ENCODE measurements at places on chromosomes 1 and 21. TPM values are rescaled to one million over a fixed set of nuclear protein-coding genes. Genes with fewer than 3 reads are reported as not detected.
A peak's percentile ranks its signal among the peaks of the same experiment; 100 is the strongest.

Gene HHIPL2
- total RNA-seq: 0.27 TPM

Gene P3H1
- 32.9 TPM for total RNA-seq

Gene AMPD1
- total RNA-seq: not detected

Gene LENEP
- 0.42 TPM for total RNA-seq

Gene CDC42BPA
- total RNA-seq: 44.0 TPM

Gene PMF1
- total RNA-seq: 52.6 TPM

Gene NECAP2
- 35.5 TPM for total RNA-seq

Gene AUNIP
- total RNA-seq: 12.1 TPM

Gene SH3BGRL3
- 112 TPM for total RNA-seq

Gene TENT5C
- 1.4 TPM for total RNA-seq

DNA sequence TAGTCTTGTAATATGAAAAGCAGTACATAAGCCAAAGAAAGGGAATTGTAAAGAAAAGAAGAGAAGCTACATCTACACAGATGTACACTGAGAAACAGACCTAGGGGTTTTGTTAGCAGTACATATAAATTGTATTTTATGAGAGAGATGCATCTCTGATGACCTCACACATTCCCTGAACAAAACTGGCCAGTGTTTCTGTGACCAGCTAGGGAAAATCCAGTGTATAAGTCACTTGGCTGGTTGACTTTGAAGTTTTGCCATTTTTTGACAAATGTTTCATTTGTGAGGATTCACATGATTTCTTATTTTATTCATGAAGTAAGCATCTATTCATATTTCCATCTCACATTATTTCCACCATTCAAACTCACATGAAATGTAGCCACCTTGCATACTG lies 28.3 kb upstream of the DYNLT5 start:
- H3K27me3 ChIP-seq: no peaks in the 10 kb centered on the region
- H3K27ac ChIP-seq: no peak overlapping the region
- no peak overlapping the region for H3K4me3 ChIP-seq
- DNase-seq: no peak

GRCh38 chr1:228464487-228464983 lies 22.6 kb upstream of the RNF187 start:
- H3K4me1 ChIP-seq: peaks cover 6% of the 10 kb centered on the region
- DNase-seq: no peak
- peaks cover 6% of the 10 kb centered on the region for H3K27me3 ChIP-seq
- H3K36me3 ChIP-seq: no peaks in the 10 kb centered on the region
- H3K27ac ChIP-seq: no peak overlapping the region
- H3K4me3 ChIP-seq: no peak overlapping the region

- no peaks in the 10 kb centered on the region for H3K4me1 ChIP-seq
- no peaks in the 10 kb centered on the region for H3K36me3 ChIP-seq
- H3K4me3 ChIP-seq: no peak overlapping the region
Measured at GRCh38 chr1:236292425-236292824, 10.7 kb upstream of the ERO1B start.

DNA sequence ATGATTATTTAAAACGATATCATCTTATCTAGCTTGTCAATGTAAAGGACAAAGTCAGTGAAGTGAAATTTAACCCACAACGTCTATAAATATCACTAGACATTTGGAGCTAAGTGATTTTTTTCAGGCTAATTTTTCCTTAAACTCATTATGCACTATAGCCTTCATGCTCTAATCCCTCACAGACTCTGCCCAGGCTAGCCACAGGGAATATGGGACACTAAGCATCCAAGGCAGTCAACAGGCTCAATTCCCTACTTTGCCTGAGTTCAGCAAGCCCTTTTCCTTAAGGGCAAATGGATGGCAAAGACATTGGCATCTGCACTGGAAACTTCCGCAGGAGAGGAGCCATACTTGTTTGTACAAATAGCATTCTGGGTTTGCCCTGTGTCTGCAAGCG lies 577.0 kb downstream of the LMO4 start:
- no peaks in the 10 kb centered on the region for H3K27me3 ChIP-seq
- no peaks in the 10 kb centered on the region for H3K36me3 ChIP-seq
- no peak overlapping the region for H3K27ac ChIP-seq
- H3K4me1 ChIP-seq: no peaks in the 10 kb centered on the region

DNA sequence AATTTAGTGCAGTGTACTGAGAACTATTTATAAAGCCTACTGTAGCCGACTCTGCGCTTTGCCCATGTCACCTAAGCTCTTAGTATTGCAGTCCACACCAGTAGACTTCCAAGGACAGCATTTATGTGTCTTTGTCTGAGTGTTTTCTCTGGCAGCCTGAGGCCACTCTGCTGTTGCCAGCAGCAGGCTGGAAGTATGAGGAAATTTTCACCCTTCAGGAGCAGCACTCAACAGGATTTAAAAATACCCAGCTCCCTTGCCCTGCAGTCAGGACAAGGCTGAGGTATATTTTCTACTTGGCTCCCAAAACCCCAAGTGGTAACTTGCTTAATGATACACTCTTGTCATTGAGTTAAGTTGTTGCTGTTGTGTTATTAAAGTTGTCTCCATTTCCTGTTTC lies 230.1 kb downstream of the SRGAP2C start:
- H3K36me3 ChIP-seq: no peaks in the 10 kb centered on the region
- no peaks in the 10 kb centered on the region for H3K27me3 ChIP-seq

DNA sequence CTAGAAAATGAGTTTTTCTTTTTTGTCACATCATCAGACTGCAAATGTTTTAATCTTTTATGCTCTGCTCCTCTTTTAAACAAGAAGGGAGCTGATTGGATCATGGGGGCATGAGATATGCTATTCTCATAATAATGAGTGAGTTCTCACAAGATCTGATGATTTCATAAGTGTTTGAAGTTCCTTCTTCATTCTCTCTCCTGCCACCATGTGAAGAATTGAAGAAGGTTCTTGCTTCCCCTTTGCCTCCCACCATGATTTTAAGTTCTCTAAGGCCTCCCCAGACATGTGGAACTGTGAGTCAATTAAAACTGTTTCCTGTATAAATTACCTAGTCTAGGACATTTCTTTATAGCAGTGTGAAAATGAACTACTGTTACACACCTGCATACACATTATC lies 218.2 kb downstream of the NRIP1 start:
- H3K4me3 ChIP-seq: no peak overlapping the region
- no peaks in the 10 kb centered on the region for H3K27me3 ChIP-seq
- H3K4me1 ChIP-seq: no peaks in the 10 kb centered on the region
- H3K36me3 ChIP-seq: no peaks in the 10 kb centered on the region

- DNase-seq: no peak
- H3K4me1 ChIP-seq: peaks cover 10% of the 10 kb centered on the region
- no peaks in the 10 kb centered on the region for H3K36me3 ChIP-seq
- H3K27ac ChIP-seq: no peak overlapping the region
- no peak overlapping the region for H3K4me3 ChIP-seq
- no peaks in the 10 kb centered on the region for H3K27me3 ChIP-seq
Measured at GRCh38 chr1:9721606-9722377, 70.3 kb downstream of the PIK3CD start.

- no peak for DNase-seq
- H3K27ac ChIP-seq: no peak overlapping the region
- H3K4me1 ChIP-seq: peaks cover 29% of the 10 kb centered on the region
- no peaks in the 10 kb centered on the region for H3K36me3 ChIP-seq
- H3K27me3 ChIP-seq: no peaks in the 10 kb centered on the region
Measured at GRCh38 chr1:2210084-2210653, 15.6 kb upstream of the FAAP20 start.

- no peak overlapping the region for H3K27ac ChIP-seq
- H3K36me3 ChIP-seq: no peaks in the 10 kb centered on the region
- no peaks in the 10 kb centered on the region for H3K27me3 ChIP-seq
- no peak for DNase-seq
- H3K4me1 ChIP-seq: no peaks in the 10 kb centered on the region
Measured at GRCh38 chr1:5966543-5967205, 25.6 kb downstream of the NPHP4 start.

GRCh38 chr1:232378266-232379062 lies 251.5 kb downstream of the SIPA1L2 start:
- H3K27me3 ChIP-seq: no peaks in the 10 kb centered on the region
- H3K4me3 ChIP-seq: no peak overlapping the region
- H3K36me3 ChIP-seq: no peaks in the 10 kb centered on the region
- no peak overlapping the region for H3K27ac ChIP-seq

GRCh38 chr1:206814716-206815341 lies 42.5 kb upstream of the IL10 start:
- H3K36me3 ChIP-seq: no peaks in the 10 kb centered on the region
- no peak overlapping the region for H3K27ac ChIP-seq
- no peak for DNase-seq
- H3K4me3 ChIP-seq: no peak overlapping the region
- H3K27me3 ChIP-seq: no peaks in the 10 kb centered on the region

DNA sequence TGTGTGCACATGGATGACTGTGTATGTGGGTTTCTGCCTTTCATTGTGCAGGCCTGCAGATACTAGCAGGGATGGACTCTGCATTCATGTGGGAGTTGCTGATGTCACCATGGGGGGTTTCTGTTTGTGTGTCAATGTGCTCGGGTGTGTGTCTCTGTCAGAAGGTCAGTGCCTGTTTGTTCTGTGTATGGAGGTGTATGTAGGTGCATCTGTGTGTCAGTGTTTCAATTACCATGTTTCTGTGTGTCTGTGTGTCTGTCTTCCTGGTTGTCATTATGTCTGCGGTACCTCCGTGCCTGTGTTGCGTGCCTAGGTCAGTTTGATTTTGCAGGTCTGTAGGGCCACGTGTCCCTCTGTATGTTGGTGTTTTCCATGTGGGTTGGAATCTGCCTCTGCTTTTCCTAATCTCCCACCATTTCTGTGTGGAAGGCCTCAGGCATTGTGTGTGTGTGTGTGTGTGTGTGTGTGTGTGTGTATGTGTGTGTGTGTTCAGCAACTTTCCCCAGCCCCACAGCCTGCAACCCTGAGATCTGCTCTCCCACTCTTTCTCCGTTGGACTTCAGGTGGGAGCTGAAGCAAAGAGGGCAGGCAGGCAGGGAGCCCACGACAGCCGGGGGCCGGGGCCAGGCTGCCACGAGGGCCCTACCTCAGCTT lies 36.7 kb upstream of the WASF2 start:
- no peaks in the 10 kb centered on the region for H3K36me3 ChIP-seq
- peaks cover 80% of the 10 kb centered on the region for H3K4me1 ChIP-seq
- DNase-seq: no peak
- H3K27me3 ChIP-seq: no peaks in the 10 kb centered on the region
- H3K27ac ChIP-seq: peak overlapping the region; percentile 89

DNA sequence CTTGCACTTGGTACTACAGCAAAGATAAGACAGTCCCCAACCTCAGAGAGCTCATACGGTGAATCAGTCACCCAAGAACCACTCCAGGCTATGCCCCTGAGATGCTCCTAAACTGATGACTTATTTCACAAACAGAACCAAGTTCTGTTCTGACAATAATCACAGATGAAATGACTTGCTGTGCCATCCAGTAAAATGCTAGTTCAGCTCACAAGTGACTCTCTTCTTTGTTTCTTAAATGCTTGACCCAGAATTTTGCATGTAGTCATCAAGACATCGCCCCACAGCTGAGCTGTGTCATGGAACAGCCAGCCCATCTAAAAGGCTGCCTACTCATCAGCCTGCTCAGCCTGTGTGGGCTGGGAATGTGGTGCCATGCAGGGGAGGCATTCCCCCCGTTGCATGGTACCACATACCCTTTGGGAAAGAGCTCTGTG lies 6.1 kb upstream of the SLC19A2 start:
- H3K4me3 ChIP-seq: no peak overlapping the region
- DNase-seq: no peak
- H3K4me1 ChIP-seq: no peaks in the 10 kb centered on the region
- H3K27me3 ChIP-seq: no peaks in the 10 kb centered on the region
- no peaks in the 10 kb centered on the region for H3K36me3 ChIP-seq
